ENCODE measurements at places on chromosomes 7 and 10. TPM values are rescaled to one million over a fixed set of nuclear protein-coding genes. Genes with fewer than 3 reads are reported as not detected.

Gene PPP1R3C
- polyA plus RNA-seq: 13.7 TPM

Gene TCTN3
- 18.0 TPM for polyA plus RNA-seq

Gene OR2A7
- 0.40 TPM for polyA plus RNA-seq

Gene VAX1
- not detected for polyA plus RNA-seq

Gene PRF1
- 0.77 TPM for polyA plus RNA-seq

Gene IGFBP3
- 16.2 TPM for polyA plus RNA-seq

Gene GAD2
- polyA plus RNA-seq: not detected

Gene NRP1
- polyA plus RNA-seq: 20.2 TPM

Gene TMEM176A
- 46.4 TPM for polyA plus RNA-seq

Gene TMEM140
- 18.3 TPM for polyA plus RNA-seq

Gene C10orf67
- polyA plus RNA-seq: 0.03 TPM

All from adrenal gland (tissue), 19 donors.